Activated CD4-positive, alpha-beta T cell treated with anti-CD3 and anti-CD28 coated beads for 24 hours (primary cell): ENCODE measurements at places on chromosomes 13 and 19.

DNA sequence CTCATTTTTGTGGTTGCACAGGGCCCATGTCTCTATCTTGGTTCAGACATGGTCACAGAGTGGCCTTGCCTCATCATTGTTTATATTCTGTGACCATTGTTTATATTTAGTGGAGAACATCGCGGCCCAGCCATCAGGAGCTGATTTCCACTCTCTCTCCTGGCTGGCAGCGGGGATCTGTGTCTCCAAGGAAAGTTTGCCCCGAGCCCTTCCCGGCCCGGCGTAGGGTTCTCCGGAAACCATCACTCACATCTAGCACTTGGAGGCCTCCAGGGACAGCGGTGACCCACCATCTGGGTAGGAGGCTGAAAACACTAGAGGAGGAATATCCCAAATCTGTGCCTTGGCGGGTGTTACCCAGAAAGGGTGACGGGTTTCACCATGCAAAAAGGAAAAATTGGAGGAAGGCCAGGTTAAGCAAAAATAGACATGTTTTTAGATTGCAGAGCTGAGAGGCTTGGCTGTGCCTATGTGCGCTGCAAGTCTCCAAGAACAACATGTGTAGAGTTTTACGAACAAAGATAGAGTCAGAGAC, 726 bp upstream of the ZNF358 start:
- no peak for DNase-seq

- no peak for DNase-seq
Observed at GRCh38 chr13:25286308-25286968, 850 bp downstream of the MTMR6 start.

DNA sequence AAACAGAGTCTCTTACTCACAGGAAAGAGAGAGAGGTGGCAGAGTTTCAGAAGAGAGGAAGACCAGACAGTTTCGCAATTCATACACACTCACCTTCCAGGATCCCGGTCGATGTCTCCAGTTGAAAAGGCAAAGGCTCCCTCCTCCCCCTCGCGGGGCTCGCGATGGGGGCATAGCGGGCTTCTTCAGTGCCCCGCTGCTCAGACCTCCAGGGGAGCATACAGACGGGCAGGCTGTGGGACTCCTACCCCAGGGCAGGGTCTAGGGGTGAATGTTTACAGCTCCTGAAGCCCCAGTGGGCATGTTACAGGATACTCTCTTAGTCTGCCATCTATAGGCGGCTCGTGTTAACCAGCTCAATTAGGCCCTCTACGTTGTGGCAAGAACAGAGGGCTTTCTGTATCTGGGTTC, 139.2 kb downstream of the SLITRK5 start:
- no peak for DNase-seq

DNA sequence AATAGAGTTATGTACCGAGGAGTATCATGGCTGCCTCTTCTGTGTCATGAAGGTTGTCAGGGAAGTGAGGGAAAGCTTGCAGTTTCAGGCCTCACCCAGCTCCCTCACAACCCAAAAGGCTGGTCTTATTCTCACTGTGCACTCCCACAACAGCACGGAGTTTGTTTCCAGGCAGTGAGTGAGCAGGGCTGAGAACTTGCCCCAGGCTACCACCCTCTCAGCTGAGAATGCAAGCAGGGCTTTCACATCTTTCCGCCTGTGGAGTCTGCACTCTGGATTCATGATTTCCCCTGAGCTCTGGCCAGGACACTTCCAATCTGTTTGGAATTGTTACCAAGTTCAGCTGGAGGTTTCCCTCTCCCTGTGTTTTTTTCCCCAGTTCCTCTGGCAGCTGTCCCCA, 2284.7 kb upstream of the PCDH20 start:
- DNase-seq, result no peak

DNA sequence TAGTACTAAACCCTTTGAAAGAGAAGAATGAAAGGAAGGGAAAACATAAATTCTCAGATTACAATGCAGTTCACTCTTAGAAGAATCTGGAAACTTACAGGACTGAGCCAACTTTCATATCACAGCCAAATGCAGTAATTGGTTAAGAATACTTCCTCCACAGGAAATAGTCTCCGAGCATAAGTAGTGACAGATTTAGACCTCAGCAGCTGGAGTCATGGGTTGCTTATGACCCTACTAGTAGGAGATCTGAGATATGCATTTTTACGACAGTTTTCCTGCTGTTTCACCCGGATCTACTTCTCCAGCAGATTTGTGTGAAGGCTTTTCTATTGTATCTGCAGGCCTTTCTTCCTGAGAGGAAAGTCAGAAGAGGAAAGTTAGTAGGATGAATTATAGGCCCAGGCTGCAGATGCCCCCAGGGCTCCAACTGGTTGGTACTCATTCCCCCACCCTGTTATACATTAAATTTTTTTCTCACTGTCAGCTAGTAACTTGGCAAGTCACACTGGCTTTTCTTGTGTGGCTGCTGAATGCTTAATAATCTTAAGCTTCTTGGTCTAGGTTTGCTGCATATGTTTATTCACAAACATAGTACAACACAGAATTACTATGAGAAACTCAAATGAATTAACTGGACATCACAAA, 1241.5 kb upstream of the MIR17HG start:
- no peak for DNase-seq

DNA sequence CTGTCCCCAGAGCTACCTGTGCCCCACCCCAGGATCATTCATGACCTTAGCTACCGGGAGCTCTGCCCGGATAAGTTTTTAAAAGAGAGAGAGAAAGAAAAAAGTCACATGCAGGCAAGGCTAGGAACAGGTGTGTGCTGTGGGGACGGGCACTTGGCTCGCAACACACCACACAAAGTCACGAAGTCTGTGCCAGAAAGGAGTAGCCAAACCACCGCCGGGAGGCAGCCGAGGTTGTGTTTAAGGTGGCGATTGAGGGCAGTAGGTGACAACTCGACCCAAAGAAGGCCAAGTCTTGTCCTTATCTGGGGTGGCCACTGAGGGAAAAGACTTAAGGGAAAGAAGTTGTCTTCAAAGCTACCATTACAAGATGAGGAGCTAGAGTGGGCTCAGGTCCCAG, 4.6 kb upstream of the TSHZ3 start:
- DNase-seq, result no peak

DNA sequence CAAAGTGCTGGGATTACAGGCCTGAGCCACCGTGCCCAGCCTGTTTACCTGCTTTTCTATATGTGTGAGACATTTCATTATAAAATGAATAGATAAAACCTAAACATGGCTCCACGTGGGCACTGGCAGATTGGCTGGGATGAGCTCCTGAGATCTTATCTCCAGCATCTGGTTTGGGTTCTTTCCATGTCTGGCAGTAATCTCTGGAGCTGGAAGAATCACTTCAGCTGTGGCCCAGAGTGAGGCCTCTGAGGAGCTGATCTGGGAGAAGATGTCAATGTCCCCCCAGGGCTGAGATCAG, 5.5 kb upstream of the SULT2A1 start:
- no peak for DNase-seq

DNA sequence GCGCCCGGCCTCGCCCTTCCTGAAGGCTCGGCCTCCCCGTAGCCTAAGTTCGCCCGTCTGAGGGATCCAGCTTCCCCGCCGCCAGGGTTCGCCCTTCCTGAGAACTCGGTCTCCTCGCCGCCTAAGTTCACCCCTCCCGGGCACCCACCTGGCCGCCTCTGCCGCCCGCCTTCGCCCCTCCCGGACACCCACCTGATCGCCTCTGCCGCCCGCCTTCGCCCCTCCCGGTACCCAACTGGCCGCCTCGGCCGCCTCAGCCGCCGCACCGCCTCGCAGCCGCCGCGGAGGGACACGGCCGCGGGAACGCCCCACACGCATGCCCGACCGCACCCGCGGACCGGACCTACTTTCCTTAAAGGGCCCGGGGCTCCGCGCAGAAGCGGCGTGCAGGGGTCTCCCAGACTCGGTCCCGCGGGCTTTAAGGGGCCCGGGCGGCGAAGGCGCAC, at the start of gene MOB3A:
TSS of gene MOB3A (minus strand) at position 293 of the 446 bp plus-strand sequence. CDS start 17,766 bp downstream, outside the sequence.
- DNase-seq, result peak; percentile 76

DNA sequence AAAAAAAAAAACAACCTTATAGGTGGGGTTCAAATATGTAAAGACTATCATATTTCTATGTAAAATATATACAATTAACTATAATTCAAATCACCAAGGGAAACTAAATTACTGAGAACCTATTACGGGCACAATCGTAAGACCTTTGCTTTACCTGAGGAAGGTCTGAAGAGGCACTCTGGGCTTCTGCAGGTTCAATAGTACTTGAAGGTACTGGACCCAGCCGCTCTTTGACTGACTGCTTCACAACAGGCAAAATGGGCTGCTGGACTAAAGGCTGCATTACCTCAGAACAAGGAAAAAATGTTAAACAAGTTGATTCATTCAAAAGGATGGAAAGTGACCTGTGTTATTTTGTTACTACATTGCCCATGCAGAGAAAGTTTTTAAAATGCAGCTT, 51.8 kb downstream of the RBM26 start:
- no peak for DNase-seq

- DNase-seq, result no peak
Observed at GRCh38 chr19:12411893-12412292, 10.8 kb upstream of the ZNF799 start.
